ENCODE measurements at places on chromosomes 3 and 15.

- DNase-seq, result no peak
Observed at GRCh38 chr15:52466134-52466701, 62.5 kb downstream of the MYO5A start.

DNA sequence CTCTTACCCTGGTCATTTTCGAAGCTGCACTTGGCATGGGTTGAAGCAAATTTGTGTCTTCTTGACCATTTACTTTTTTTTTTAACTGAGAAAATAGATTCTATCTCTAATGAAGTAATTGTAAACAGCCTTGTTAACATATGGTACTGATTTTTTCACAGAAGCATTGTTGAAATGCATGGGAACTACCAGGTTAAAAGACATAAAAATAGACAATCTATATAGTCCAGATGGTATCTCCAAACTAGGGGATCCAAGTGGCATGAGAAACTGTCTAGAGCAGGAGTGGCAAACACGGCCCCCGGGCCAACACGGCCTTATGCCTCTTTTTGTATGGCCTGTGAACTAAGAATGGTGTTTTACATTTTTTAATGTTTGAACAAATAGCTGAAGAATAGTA lies 41.9 kb downstream of the CACNA1D start:
- DNase-seq, result no peak

GRCh38 chr3:181722156-181722555 lies 10.4 kb downstream of the SOX2 start:
- DNase-seq, result no peak

GRCh38 chr3:20096135-20096685 lies 56.0 kb downstream of the KAT2B start:
- DNase-seq, result no peak

DNA sequence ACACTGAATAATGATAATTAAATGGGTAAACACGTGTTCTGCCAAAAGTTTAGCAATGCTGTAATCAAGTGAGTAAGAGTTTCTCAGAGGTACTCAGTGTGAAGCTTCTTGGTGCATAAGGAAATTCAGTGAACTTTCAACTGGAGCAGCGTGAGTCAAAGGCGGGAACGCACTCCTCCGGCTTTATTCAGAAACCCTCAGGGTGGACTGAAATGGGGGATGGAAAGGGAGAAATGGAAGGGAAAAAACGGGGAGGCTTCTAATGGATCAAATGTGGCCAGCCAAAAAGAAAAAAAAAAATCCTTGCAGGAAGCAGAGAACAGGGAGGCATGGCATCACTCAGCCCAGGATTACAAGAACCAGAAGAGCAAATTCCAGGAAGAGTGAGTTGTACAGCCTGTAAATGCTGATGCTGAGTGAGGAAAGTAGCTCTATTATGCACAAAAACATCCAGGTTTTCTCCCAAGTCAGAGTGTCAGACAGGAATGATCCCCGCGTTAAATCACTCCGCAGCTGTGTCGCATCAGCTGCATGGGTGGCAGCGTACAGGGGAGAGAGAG lies 85.3 kb downstream of the ASB7 start:
- DNase-seq, result no peak

DNA sequence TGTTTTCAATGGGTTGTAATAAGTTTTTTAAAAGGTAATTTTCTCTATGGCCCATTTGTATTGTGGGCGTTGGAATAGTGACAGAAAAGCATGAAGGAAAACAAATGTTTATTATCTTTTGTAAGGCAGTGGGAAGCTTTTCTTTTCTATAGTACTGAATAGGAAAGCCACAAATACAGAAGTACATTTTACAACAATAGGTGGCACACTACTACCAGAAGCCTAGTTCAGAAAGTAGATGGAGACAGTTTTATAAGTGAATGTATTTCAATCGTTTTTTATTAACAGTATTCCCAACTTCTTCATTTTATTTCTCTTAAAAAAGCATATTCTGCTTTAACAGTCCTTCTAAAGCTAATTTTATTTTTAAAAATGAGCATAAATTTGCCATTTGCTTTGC lies 296.7 kb downstream of the PTPRG start:
- no peak for DNase-seq

DNA sequence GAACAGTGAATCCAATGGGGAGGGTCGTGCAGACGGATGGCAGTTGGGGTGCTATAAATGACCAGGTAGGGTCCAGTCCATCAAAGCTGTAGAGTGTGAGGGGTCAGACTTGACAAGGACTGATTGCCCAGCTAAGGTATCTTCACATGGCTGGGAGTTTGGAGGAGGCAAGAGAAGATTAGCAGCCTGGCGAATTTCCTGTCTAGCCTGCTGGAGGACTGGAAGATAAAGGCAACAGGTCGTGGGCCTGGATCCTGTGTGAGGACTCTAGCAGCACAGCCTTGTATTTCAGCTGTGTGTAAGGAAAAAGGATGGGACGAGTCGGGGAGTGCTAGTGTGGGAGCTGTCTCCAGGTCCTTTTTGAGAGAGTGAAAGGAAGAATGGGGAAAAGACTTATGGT lies 17.6 kb downstream of the CCR5AS start:
- DNase-seq, result no peak

GRCh38 chr3:94225148-94225865 lies 162.4 kb downstream of the NSUN3 start:
- DNase-seq, result no peak

DNA sequence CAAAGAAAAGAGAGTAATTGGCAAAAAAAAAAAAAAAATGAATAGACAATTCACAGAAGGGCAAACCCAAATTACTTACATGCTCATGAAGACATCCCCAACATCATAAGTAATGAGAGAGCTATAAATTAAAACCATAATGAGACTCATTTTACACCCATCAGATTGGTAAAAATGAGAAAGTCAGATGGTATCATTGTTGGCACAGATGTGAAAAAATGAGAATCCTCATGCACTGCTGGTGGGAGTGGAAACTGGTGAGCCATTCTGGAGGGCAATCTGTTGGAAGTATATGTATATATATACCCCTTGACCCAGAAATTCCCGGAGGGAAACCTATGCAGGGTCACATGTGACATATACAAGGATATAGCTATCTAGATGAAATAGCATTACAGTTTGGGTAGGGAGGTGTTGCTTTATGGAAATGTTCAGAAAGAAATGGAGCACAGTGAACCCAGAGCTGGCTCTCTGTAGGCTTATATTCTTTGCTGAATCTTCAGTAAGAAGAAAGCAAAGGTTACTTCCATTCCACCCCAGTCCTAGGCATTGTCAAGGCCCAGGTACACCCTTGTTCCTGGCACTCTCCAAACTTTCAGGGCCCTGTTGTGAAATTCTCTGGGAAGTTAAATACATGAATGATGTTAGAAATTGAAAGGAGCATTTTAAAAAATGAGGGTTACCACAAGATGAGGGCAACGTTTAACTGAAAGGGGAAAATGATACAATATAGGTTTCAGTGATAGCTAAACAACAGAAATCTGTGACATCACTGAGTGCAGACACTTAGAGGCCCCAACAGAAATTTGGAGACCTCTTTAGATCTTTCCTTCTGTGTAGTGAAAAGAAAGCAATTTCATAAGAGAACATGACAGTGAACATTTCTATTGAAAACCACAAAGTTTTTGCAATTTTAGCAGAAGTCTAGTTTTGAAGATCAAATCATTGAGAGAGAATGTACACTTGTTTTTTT lies 132.7 kb upstream of the TPRG1 start:
- DNase-seq, result no peak

GRCh38 chr3:194687638-194688199 lies 2.0 kb downstream of the FAM43A start:
- peak; percentile 78 for DNase-seq

- no peak for DNase-seq
Observed at GRCh38 chr3:160023476-160023875, 34.8 kb downstream of the IL12A start.

DNA sequence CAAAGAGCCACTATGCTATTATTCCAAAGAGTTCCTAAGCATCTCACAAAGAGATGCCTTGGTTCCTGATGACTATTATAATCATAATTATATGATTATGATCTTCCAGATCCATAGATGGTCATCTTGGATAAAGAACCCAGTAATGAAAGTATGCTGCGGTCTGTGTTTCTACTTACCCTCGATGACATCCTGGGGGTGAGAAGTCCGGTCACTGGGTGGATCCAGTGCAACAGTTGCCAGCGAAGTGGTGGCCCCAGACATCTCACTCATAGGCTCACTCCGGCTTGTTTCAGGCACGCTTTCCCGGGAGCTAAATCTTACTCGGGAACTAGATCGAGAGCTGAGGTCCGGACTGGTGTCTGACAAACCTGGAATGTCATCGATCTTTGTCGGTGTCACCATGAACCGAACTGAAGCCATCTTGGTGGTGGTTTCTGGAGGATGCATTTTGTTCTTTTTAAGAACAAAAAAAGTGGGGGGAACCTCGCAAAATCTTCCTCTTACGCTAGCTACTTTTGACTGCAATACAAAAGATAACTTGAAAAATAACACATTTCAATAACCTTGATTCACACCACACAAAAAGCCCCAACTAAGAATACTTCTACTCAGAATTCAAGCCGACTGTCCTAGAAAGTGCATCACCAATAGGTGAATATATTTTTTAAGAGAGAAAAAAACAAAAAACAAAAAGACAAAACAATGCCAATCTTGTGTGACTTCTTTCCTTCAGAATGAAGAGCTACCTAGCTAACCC lies 1.2 kb downstream of the SLC12A6 start:
- no peak for DNase-seq

DNA sequence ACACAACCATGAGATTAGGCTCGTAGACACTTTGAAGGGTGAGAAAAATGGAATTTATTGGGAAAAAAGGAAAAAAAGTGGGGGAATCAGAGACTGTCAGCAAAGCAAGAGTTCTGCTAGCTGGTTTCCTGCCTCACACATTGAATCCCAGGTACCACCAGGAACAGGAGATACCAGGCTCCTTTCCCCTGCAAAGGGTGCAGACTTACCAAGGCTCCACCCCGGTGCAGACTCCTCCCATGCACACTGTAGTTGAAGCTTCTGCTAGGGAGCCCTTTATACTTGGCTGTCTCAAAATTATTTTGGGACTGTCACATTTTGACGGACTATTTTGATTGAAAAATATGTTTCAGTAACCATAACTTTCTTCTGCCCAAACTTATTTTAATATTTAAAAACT lies 819.9 kb upstream of the GBE1 start:
- DNase-seq, result no peak

DNA sequence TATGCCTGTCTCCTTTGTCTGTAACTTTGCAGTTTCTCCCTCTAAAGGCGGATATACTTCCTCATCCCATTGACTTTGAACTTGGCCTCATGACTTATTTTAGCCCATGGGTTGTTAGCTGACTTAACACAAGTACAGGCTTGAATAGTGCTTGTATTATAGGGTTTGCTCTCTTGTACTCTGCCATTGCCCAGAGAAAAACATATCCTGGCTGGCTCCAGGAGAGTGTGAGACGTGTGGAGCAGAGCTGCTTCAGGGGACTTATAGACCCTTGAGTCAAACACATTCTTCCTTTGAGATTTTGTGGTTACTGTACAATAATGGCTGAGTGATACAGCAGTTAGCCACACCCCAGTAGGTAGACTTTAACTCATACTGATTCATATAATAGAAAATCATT lies 124.0 kb downstream of the RAP2B start:
- DNase-seq, result no peak

DNA sequence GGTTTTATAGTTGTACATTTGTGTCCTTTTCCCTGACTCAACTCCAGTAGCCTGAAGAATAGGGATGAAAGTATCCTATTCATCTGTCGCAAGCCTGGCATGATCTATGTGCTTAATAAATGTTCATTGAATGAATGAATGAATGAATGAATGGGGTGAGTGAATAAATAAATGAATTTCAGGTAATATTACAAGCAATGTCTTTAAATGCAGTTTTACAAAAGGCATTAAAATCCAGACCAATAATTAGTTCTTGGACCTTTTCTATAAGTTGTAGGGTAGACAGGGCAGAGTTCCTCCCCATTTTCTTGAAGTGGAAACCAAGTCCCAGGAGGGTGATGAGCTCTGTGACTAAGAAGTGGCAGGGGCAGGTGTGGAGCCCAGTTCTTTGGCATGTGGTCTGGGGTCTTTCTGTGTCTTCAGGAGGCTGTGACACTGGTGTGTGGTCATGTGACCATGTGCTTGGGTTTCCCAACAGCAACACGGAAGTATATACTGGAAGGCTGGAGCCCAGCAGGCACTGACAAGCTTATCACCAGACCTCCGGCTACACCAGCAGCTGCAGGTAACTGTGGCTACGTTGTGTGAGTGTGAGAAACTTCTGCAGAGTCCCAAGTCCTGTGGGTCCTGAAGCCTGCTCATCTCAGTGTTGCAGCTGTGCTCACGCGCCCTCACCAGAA lies 18.3 kb downstream of the XYLB start:
- DNase-seq, result no peak

All from stimulated activated CD4-positive, alpha-beta T cell treated with anti-CD3 and anti-CD28 coated beads, Interleukin-2, amount 100 ng/mL, for 4 hours (primary cell).